Stimulated activated CD4-positive, alpha-beta T cell treated with anti-CD3 and anti-CD28 coated beads, Interleukin-4, amount 100 ng/mL, for 48 hours (primary cell): ENCODE measurements at places on chromosomes 12 and 14.

- DNase-seq = no peak
Observed at GRCh38 chr14:60945984-60946383, 34.9 kb downstream of the TRMT5 start.

GRCh38 chr14:59534361-59534987 is 42.1 kb downstream of the CCDC175 start:
- no peak for DNase-seq

DNA sequence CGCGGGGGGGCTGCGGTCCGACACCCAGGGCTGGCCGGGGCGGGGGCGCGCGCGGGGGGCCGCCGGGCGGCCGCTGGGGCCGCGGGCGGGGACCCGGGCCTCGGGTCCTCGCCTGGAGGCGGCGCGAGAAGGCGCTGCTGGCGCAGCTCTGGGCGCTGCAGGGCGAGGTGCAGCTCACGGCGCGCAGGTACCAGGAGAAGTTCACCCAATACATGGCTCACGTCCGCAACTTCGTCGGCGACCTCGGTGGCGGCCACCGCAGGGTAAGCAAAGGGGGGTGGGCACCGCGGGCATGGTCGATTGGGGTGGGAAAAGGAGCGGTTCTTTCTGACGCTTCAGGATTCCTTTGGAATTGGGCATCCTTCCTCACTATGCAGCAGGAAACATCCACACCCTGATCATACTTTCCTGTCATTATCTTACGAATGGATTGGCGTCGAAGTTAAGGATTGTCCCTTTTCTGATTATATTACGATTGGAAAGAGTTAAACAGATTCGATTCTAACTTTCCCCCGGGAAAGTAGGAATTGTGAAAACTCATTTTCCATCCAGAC is 798 bp downstream of the PDZRN4 start:
- no peak for DNase-seq

- DNase-seq = no peak
Observed at GRCh38 chr14:93114713-93115068, 1.0 kb downstream of the ITPK1 start.

DNA sequence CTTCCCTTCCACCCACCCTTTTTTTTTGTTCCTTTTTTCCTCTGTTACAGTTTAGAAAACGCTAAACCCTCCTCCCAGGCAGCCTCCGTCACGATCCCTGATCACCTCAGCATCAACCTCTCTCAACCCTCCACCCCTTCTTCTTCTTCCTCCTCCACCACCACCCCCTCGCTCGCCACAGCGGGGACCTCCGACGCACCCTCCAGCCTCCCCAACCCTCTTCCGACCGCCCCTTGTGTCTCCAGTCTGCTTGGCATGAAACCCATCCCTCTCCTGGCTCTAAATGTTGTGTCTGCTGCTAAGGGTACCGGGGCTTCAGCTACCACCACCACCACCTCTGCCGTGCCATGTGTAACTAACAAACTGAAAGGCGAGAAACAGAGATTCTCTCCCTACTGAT is 22.9 kb downstream of the PCBP2 start:
- no peak for DNase-seq

- DNase-seq = no peak
Observed at GRCh38 chr14:90731487-90731886, 84.7 kb downstream of the TTC7B start.

- no peak for DNase-seq
Observed at GRCh38 chr12:51025338-51025835, 797 bp downstream of the SLC11A2 start.

- DNase-seq = no peak
Observed at GRCh38 chr12:10716704-10717315, 6.3 kb downstream of the YBX3 start.

DNA sequence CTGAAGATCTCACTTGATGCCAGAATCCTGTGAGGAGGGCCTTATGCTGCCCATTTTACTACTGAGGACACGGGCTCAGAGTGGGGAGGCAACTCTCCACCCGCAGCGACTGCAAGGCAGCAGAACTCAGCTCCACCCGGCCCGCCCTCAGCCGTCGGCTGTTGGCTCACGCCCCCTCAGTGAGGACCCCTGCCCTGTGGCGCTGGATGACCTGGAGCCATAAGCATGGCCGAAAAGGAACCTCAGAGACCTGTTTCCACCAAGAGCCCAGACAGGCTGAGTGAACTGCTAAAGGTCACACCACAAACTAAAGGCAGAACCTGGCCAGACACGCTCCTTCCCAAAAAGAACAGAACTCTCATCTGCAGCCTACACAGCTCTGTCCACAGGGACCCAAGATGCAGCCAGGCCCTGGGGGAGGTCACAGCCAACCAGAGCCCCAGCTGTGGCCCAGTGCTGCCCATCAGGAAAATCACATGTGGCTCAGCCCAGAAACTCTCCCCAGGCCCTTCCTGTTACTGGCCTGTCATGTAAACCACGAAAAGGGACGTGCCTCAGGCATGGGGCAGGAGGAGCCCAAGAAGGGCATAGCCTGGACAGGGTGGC is 32.8 kb downstream of the CCNK start:
- DNase-seq = no peak

- DNase-seq = no peak
Observed at GRCh38 chr12:110012659-110013058, 13.4 kb downstream of the ANKRD13A start.

DNA sequence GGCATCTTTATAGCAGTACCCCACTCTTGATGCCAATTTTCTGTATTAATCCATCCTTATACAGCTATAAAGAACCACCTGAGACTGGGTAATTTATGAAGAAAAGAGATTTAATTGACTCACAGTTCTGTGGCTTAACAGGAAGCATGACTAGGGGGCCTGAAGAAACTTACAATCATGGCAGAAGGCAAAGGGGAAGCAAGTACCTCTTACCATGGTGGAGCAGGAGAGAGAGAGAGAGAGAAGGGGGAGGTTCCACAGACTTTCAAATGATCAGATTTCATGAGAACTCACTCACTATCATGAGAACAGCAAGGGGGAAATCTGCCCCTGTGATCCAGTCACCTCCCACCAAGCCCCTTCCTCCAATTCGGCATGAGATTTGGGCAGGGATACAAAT is 84.4 kb downstream of the SLC24A4 start:
- no peak for DNase-seq

DNA sequence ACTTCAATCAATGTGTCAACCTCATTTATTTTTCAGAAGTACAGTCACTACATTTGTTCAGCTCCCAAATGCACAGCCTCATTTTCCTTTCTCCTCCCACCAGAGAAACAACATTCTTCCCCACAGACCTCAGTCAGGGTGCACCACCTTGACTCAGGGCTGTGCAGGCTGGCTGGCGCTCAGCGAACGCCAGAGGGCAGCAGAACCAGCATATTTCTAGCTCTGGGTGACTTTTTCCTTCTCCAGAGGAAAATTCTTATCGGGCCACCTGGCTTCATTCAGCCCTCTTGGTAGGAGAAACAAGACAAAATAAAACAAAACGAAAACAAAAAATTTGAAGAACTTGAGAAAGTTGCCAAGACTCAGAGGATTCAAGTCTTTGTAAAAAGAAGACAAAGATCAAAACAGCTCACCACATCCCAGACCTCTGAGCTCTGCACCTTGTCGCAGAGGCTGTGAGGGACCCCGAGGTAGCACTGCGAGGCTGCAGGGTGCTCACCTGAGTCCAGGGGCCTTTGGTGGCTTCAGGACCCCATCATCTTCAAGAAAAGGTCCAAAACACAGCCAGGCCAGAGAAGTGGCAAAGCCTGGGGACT is 33.7 kb downstream of the PAH start:
- peak; percentile 23 for DNase-seq

- DNase-seq = no peak
Observed at GRCh38 chr12:4738541-4738940, 18.3 kb downstream of the GALNT8 start.

DNA sequence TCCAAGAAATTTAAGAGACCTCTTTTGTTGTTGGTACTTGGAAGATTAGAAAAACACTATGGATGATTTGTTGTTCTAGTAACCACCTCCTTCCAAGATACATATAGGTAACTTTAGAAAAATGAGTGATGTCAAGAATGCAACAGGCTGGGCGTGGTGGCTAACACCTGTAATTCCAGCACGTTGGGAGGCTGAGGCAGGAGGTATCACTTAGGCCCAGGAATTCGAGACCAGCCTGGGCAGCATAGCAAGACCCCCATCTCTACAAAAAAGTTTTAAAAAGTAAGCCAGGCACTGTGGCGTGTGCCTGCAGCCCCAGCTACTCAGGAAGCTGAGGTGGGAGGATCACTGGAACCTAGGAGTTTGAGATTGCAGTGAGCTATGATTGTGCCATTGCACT is 97.8 kb downstream of the PCNX1 start:
- no peak for DNase-seq

DNA sequence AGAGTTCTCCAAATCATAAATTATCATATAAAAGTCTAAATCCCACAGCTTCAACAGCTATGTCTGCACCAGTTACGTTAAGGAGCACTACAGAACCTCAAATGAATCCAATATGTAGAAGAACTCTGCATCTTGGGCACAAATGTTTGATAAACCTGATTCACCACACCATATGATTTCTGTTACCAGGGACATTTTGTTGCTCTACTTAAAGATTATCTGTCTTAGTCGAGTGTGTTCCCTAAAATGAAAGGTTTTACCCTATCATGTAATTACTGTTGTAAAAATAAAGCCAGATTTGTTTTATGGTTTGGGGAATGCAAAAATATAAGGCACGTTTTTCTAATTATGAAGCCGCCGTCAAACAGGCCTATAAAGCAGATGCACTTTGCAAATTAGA is 363.1 kb downstream of the EGLN3 start:
- no peak for DNase-seq

GRCh38 chr14:23071921-23072539 is 14.7 kb upstream of the CDH24 start:
- DNase-seq = no peak

DNA sequence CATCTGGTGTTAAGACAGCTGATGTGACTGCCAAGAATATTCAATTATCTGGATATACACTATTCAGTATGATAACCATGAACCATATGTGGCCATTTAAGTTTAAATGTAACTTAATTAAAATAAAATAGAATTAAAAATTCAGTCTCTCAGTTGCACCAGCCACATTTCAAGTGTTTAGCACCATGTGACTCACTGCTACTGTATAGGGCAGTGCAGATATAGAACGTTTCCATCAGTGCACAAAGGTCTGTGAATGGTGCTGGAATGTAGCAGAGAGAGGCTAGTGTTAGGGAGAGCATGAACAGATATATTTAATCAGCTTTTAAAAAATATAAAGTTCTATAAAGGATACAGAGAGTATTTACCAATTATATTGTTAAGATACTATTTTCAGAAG is 28.7 kb downstream of the ARID4A start:
- DNase-seq = no peak

DNA sequence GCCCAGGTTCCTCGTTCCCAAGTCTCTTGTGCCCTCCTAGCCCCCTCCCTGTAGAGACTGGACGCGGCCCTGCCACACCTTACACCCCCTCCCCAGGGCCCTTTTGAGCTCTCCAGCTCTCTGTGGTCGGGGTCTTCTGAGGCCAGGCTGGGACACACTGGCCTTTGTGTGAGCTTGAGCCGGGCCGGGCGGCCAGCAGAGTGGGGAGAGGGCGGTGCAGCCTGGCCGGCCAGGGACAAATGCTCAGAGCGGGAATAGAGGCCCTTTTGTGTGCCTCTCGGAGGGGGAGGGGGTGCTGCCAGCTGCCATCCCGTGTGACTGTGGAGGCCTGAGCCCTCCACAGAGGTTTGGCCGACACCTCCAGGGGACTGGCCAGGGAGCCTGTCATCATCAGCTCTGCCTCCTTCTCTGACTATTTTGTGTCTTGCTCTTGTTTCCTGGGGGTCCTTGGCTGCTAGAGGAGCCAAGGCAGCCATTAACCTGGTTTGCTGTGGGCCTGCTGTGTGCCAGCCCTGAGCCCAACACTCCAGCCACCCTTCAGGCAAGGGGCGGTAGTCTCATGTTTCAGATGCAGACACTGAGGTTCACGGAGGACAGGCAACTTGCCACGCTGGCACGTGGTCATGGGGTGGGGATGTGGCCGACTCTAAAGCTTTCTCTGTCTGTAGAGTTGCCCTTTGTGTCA is 13.6 kb downstream of the FAM222A start:
- DNase-seq = no peak

DNA sequence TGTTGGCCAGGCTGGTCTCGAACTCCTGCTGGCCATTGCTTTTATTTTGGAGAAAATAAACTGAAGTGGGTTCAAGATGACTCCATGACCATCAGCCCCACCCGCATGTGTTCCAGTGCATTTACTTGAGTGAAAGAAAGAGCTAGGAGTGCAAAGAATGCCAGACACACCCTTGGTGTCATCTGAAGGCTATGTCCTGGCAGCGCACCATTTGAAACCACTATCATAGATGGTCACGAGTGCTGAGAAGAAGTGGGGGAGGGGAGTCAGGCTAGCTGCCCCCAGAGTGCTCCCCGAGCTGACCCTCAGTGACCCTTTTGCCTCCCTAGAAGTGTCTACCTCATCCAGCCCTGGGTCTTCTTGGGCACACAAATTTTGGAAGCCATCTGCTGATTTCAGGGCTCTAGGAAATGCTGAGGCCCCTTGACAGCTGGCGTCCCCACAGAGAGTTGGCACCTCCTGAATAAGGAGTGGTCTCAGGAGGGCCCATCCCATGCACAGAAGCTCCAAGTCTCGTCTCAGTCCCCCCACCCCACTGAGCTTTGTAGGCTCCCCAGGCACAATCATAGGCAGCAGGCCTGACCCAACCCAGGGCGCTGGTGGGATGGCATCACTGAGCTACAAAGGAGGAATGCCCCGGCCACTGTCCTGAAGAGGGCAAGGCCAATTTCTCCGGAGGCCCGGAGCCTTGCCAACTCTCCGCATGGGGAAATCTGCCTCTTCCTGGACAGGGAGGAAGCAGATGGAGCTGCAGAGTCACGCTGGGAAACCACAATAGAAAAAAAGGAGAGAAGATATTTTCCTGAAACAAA is 28.0 kb downstream of the PXN start:
- DNase-seq = no peak

DNA sequence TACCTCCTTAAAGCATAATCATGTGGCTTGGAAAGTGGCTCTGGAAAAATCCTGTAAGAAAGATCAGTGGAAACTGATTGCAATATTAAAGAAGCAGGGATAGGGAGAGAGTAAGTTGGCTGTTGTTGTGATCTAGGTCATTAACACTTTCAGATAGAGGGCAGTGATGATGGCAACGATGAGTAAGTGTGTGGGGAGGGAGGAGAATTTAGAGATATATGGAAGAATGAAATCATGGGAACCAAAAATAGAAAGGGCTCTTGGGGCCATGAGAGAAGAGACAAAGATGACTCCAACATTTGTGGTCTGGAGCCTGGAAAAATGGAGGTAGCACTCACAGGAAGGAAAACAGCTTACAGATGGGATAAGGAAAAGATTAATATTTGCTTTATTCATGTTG is 23.3 kb downstream of the SNRPF start:
- DNase-seq = no peak

- DNase-seq = no peak
Observed at GRCh38 chr14:65231286-65231980, 129.1 kb upstream of the MAX start.

- peak; percentile 23 for DNase-seq
Observed at GRCh38 chr12:55899082-55899481, 28.6 kb downstream of the PYM1 start.

- no peak for DNase-seq
Observed at GRCh38 chr12:44034906-44035305, 199.0 kb downstream of the TMEM117 start.

- no peak for DNase-seq
Observed at GRCh38 chr12:120994589-120995337, 16.4 kb downstream of the HNF1A start.
